ENCODE measurements at places on chromosomes 5 and 9.

DNA sequence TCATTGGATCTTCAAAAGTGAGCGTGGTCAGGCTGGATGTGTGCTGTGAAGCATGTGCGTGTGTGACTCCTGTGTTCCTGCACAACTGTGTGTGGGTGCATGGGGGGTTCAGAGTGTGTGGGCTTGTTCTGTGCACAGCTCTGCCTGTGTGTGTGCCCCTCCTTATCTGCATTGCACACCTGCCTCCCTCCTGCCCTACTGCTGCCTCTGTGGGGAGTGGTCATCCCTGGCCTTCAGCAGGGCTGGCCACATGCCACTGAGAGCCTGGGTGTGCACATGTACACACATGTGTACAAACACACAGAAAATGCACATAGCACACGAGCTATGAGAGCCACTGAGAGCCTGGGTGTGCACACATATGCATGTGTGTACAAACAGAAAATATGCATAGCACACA is 92.1 kb downstream of the CACNA1B start:
- DNase-seq = no peak

DNA sequence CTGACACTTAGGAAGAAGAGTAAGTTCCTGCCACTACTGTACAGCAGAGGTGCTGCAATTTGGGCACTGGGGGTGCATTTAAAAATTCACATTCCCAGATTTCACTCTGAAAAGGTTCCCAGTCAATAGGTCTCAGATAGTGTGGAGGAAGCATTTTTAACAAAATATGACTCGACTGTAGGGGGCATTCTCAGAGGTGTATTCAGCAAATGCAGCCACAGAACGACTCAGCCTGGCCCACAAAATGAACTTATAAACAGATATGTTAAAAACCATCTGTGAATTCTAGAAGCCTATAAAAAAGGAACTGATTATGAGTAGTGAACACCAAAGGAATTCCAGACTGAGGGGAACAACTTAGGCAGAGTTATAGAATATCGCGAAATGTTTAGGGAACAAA is 31.1 kb downstream of the MLLT3 start:
- no peak for DNase-seq

- DNase-seq = peak; percentile 90
These were observed 77.6 kb upstream of the SAP30L start for GRCh38 chr5:154368041-154368800.

DNA sequence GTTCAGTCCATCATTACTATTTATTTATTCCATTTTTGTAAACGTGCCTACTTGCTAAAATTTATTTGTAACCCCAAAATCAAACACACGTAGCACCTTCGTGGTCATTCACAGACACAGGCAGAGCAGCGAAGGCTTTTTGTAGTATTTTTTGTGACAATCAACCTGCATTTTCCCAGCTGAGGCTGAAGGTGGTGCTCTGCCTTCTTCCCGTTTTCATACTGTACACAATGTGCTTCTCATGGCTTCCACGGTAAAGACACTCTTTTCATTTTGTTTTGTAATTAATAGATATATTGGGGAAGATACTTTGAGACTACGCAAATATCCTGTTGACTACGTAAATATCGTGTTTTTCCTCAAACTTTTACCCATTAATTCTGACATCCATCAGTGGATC is 19.4 kb downstream of the DAP start:
- DNase-seq = no peak

- DNase-seq = no peak
These were observed 670.5 kb upstream of the RGMB start for GRCh38 chr5:98102936-98103335.

- no peak for DNase-seq
These were observed 41.7 kb upstream of the CLK4 start for GRCh38 chr5:178668579-178668978.

DNA sequence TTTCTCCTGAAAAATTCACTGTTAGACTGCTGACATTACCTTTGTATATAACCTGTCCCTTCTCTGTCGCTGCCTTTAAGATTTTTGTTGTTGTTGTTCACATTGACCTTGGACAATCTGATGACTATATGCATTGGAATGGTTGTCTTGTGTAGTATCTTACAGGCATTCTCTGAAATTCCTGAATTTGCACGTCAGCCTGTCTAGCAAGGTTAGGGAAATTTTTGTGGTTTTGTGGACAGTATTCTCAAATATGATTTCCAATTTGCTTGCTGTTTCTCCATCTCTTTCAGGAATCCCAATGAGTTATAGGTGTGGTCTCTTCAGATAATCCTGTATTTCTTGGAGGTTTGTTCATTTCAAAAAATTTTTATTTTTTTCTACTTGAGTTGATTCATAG is 140.8 kb downstream of the PRR16 start:
- DNase-seq = peak; percentile 92

- DNase-seq = no peak
These were observed 45.5 kb downstream of the IL31RA start for GRCh38 chr5:55896663-55897062.

GRCh38 chr5:54214722-54215121 is 95.7 kb downstream of the ARL15 start:
- no peak for DNase-seq

GRCh38 chr5:42225009-42225408 is 198.2 kb upstream of the GHR start:
- DNase-seq = no peak

GRCh38 chr9:121252104-121252851 is 15.7 kb upstream of the GSN start:
- DNase-seq = no peak

DNA sequence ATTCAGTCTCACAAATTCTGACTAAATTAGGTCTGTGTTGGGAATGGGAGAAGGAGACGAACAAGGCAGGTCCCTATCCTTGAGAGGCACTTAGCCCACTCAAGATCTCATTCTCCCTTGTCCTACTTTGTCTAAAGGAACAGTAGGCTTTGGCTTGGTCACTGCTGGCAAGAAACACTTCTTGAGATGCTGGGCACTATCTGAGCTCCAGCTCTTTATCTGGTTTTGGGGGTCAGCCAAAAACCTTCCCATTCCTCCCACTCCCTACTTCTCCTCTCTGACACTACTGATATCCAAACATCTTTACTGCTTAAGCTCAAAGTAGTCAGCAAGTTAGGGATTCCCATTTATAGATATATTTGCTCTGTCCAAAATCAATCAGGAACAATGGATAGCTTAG is 155.2 kb downstream of the MAPKAP1 start:
- no peak for DNase-seq

DNA sequence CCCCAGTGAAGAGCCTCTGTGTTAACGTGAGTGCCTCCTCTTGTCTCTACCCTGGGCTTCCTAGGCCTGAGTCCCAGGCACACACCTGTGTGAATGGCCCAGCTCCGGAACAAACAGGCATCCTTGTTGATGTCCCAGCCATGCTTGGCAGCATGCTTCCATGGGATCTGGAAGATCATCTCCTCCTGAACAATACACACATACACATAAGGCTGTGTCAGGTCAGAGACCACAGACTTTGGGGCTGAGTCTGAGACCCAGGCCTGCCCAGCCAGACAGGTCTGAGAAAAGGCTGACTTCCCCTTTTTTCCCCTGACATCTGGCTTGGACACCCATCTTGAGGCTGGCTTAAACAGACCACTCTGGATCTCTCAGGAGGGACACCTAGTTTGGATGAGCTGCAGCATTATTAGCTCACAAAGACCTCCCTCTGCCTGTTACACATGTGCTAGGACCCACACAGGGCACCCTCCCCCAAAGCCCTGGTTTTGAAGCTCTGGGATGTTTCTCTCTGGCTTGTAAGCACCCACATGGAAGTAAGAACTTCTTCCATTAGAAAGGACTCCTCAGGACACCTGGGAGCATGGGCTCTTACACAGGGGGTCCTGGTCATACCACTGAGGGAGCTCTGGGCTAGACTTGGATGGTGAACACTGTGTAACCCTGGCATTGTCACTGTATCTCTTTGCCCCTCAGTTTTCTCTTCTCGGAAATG is 2.6 kb downstream of the IRF1 start:
- DNase-seq = no peak

DNA sequence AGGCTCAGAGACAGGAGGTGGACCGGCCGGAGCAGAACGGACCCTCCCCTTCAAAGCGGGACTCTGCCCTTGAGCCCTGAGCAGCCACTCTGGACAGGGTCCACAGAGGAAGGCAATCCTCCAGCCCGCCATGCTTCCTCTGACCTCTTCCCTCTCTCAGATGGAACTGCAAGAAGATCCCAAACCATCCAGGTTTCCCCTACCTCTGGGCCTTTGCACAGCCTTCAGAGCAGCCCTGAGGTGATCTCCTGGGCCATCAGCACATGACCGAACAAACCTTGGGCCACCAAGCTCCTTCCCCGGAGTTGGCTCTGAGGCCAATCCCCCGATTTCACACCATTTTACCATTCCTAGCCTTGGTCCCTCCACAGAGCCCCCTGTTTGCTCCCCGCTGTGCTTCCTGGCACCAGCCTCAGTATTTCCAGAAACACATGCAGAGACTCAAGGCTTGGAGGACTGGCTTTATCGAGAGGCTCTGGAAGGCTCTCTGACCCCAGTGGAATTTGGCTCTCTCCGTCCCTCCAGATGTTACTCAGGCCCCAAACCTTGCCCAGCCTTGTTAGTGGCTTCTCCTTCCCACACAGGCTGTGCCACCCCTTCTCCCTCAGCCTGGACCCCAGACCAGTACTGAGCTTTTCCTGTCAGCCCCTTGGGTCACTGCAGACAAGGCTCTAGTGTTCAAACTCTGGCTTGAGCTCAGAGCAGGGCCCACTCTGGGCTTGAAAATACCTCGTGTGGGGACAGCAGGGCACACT is 48.6 kb upstream of the KCNMB1 start:
- DNase-seq = no peak

DNA sequence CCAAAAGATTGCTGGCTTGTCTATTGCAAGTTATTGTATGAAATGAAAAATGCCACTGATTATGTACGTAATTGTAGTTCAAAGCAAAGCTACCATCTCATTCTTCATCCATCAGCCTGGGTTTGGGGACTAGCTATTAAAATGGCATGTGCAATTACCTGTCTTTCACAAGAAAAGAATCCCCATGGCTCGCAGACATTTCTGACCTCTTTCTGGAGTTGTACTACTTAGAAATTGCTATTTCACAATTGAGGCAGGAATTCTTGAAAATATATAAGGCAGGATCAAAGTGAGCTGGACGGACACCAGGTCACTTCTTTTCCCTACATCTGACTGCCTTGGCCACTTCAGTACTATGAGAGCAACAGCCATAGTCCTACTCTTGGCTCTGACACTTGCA is at the start of gene SPINK9:
Gene SPINK9, plus strand, starts transcription at position 301 of the 400 bp plus-strand sequence. Its CDS starts 55 bp downstream, at position 356.
- DNase-seq = no peak

- no peak for DNase-seq
These were observed 98.8 kb downstream of the GCNT1 start for GRCh38 chr9:76557674-76558225.

- DNase-seq = peak; percentile 8
These were observed 399 bp downstream of the NUP155 start for GRCh38 chr5:37370550-37370863.

DNA sequence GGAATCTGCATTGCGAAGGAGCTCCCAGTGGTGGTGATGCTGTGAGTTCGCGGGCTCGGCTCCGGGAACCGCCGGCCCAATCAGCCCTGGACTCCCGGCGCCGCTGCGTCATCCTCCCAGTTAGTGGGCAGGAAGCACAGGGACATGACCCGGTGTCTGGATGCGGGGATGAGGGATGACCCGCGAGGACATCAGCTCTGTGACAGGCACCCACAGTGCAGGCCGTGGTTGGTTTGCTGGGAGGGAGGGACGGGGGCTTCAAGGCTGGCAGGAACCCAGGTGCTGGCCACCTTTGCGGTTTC is 996 bp downstream of the NXNL2 start:
- peak; percentile 38 for DNase-seq

DNA sequence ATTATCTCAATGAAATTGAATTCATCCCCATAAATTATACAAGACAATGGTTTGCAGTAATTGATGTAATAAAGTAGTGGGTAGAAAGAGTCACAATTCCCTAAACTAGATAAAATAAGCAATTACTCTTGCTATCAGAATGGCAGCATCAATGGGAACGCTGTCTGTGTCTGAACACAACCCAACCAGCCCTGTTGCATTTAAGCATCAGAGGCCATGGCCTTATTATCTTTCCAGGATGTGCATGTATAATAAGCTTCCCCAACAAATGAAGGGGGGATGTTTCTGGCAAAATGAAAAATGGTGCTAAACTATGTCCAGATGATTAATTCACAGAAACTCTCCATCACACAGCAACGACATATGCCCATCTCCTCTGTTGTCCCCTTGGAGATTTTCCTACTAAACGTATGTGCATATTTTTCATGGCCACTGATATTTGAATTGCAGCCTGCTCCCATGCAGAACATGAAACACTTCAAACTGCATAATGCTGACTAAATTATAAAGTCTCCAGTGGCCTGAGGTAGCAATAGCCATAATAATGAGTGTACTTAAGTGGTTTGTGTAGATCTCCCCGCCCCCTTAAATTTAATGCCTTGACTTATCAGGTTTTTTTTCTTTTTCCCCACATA is 306.9 kb upstream of the ADAMTS16 start:
- no peak for DNase-seq

- DNase-seq = no peak
These were observed 142.8 kb upstream of the IRX2 start for GRCh38 chr5:2894316-2894715.

GRCh38 chr5:89703817-89704216 is 705.7 kb downstream of the CETN3 start:
- DNase-seq = no peak

- no peak for DNase-seq
These were observed 4.5 kb downstream of the GRK6 start for GRCh38 chr5:177430972-177431316.

DNA sequence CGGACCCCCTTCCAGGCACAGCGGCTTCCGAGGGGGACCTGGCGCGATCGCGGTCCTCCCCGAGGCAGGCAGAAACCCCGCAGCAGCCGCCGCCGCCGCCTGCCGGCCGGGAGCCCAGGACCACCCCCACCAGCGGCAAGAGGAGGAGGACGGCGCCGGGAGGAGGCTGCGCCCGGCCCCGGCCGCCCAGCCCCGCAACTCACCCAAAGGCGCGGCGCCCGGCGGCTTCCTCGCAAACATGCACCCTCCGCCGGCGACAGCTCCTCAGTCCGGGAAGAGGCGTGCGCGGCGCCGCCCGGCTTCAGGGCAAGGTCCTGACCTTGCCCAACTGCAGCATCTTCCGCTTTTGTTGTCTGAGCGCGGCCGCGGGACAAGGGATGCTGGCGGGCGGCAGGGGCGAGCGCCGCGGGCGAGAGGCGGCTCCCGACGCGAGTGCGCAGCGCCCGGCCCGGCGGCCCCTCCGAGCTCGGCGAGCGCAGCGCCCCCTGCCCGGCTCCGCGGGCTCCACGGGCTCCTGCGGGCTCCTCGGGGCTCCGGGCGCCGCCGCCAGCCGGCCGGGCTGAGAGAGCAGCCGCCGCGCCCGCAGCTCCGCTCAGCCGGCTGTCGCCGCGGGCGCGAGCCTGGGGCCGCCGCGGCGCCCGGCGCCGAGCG is 507 bp downstream of the CTNND2 start:
- DNase-seq = no peak

- no peak for DNase-seq
These were observed 93.7 kb downstream of the OR2K2 start for GRCh38 chr9:111236332-111236731.

GRCh38 chr9:36120705-36121104 is 15.8 kb upstream of the GLIPR2 start:
- no peak for DNase-seq
